ENCODE measurements at places on chromosomes 1 and 21. TPM values are rescaled to one million over a fixed set of nuclear protein-coding genes. Genes with fewer than 3 reads are reported as not detected.

GRCh38 chr1:245986404-245987218, 520.5 kb downstream of the SMYD3 start:
- no peak overlapping the region for H3K27ac ChIP-seq
- DNase-seq, result no peak
- H3K27me3 ChIP-seq, result no peaks in the 10 kb centered on the region
- no peaks in the 10 kb centered on the region for H3K36me3 ChIP-seq
- no peaks in the 10 kb centered on the region for H3K4me1 ChIP-seq

DNA sequence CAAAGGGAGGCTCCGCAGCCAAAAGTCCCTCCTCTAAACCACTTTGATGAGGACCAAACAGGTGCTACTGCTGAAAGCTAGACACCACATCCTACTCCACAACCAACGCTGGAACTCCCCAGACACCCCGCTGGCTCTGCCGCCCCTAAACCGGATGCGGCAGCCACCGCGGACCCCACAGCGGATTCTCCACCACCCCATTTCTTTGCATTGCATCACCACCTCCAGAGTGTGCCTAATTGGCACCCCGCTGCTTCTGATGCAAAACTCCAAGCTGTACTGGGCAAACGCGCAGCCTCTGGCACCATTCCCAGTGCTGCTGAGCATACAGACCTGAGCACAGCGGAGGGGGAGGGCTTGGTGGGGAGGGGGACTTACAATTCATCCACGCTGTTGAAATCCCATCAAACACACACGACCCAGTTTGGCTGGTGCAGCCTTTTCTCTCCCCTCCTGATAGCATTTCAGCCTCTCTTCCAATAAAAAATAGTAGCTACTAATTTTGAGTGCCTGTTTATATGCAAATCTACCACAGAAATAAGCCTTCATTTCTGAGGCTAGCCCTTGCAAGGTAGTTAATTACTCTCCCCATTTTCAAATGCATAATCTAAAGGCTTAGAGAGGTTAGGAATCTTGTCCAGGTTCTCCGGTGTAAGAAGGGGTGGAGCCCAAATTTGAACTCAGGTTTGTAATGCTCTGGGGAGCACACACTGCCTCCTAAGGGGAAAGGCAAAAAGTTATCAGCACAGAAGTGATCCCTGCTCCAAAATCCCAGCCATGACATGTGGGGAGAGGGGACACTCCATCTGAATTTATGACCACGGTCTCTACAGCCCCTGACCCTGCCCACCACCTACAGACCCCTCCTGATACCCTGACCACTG, 12.2 kb upstream of the RGS16 start:
- H3K27ac ChIP-seq, result peak overlapping the region; percentile 96
- peaks cover 34% of the 10 kb centered on the region for H3K4me1 ChIP-seq
- no peaks in the 10 kb centered on the region for H3K36me3 ChIP-seq

DNA sequence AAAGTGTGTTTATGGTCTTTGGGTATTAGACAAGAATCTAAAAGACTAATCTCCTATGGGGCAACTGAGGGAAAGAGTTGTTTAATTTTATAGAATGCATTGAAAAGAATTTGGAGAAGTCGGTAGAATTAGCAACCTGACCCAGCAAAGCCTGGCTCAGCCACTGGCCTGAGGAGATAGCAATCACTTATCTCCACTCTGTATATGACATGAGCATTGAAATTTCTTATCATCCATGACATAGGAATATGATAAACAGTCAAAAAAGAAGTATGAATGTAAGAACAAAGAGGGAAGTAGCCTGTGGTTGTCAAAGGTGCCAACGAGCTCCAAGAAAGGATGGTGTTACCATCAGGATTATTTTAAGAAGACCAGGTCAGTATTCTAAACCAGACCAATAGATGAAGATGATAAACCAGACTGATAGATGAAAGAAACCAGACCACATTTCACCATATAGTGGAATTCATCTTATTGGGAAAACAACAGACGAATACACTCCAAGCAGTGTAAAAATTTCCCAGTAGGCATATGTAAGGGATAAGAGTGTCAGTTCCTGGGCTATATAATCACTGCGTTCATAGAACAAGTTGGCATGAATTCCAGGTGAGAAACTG, 35.7 kb downstream of the ASTN1 start:
- no peak overlapping the region for H3K27ac ChIP-seq
- H3K27me3 ChIP-seq, result no peaks in the 10 kb centered on the region
- H3K4me1 ChIP-seq, result no peaks in the 10 kb centered on the region
- DNase-seq, result no peak
- no peak overlapping the region for H3K4me3 ChIP-seq

GRCh38 chr1:235873045-235873444, 6.3 kb upstream of the LYST start:
- no peak overlapping the region for H3K4me3 ChIP-seq
- no peaks in the 10 kb centered on the region for H3K27me3 ChIP-seq
- H3K4me1 ChIP-seq, result no peaks in the 10 kb centered on the region
- DNase-seq, result no peak
- H3K36me3 ChIP-seq, result no peaks in the 10 kb centered on the region

DNA sequence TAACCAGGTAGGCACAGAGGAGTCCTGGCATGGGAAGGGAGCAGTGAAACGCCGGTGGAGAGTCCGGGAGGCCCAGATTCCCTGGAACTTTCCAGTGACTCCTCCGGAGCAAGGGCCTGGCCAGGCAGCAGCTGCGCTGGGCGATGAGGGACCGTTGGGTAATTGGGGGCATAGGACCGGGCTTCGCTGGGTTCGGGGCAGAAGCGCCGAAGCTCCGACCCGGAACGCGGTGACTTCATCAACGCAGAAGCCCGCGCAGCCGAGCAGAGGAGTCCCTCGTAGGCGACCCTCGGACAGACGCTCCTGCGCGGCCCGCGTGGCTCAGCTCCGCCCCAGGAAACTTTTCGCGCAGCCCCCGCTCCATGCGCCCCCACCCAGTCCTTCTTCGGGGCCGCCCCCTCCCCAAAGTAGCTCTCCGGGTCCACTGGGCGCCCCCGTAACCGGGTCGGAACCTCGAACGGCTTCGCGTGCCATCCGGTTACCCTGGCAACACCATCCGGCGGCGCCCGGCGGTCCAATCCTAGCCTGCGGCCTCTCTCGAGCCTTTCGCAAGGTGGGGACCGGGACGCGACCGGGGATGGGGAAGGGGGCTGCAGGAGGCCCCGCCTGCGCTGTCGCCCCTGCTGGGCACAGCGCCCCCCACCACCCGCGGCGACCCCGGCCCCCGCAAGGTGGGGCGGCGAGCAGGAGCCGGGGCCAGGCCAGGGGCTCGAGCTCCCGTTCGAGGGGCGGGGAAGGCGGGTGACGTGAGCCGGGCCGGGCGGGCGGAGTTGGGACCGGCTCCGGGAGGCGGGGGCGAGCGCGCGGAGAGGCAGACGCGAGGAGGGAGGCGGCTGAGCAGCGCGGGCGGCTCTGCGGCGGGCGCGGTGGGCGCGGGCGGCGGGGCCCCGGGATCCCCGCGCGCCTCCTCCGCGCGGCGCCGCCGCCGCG, at the start of gene AJAP1:
AJAP1 (plus strand) TSS at position 814 of the 930 bp plus-strand sequence. CDS start 817 bp downstream, outside the sequence.
- H3K27me3 ChIP-seq, result peaks cover 24% of the 10 kb centered on the region
- H3K4me1 ChIP-seq, result peaks cover 3% of the 10 kb centered on the region
- peak within 1 kb of the TSS; percentile 23 for H3K4me3 ChIP-seq

Gene OR6N1
- total RNA-seq, result not detected

GRCh38 chr1:58966917-58967740, 183.3 kb upstream of the JUN start:
- H3K4me1 ChIP-seq, result peaks cover 19% of the 10 kb centered on the region
- H3K27ac ChIP-seq, result no peak overlapping the region
- H3K27me3 ChIP-seq, result no peaks in the 10 kb centered on the region
- no peak overlapping the region for H3K4me3 ChIP-seq

DNA sequence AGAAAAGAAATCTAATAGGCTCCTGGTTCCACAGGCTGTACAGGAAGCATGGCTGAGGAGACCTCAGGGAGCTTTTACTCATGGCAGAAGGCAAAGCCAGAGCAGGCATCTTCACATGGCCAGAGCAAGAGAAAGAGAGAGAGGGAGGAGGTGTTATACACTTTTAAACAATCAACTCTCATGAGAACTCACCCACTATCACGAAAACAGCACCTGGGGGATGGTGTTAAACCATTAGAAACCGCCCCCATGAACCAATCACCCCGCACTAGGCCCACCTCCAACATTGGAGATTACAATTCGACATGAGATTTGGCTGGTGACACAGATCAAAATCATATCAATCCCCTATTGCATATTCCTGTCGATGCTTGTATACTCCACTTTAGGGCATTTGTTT, 93.5 kb downstream of the MRPL39 start:
- no peaks in the 10 kb centered on the region for H3K4me1 ChIP-seq
- no peak overlapping the region for H3K27ac ChIP-seq
- H3K4me3 ChIP-seq, result no peak overlapping the region
- no peaks in the 10 kb centered on the region for H3K27me3 ChIP-seq
- H3K36me3 ChIP-seq, result no peaks in the 10 kb centered on the region

- peaks cover 5% of the 10 kb centered on the region for H3K36me3 ChIP-seq
- DNase-seq, result no peak
- H3K4me1 ChIP-seq, result peaks cover 12% of the 10 kb centered on the region
- peak overlapping the region; percentile 97 for H3K27ac ChIP-seq
- H3K27me3 ChIP-seq, result no peaks in the 10 kb centered on the region
Measured at GRCh38 chr1:167938080-167938636, 1.3 kb upstream of the MPC2 start.

- no peaks in the 10 kb centered on the region for H3K27me3 ChIP-seq
- H3K27ac ChIP-seq, result peak overlapping the region; percentile 56
- H3K4me3 ChIP-seq, result no peak overlapping the region
- peaks cover 18% of the 10 kb centered on the region for H3K4me1 ChIP-seq
Measured at GRCh38 chr1:37926038-37926924, 20.6 kb downstream of the INPP5B start.

DNA sequence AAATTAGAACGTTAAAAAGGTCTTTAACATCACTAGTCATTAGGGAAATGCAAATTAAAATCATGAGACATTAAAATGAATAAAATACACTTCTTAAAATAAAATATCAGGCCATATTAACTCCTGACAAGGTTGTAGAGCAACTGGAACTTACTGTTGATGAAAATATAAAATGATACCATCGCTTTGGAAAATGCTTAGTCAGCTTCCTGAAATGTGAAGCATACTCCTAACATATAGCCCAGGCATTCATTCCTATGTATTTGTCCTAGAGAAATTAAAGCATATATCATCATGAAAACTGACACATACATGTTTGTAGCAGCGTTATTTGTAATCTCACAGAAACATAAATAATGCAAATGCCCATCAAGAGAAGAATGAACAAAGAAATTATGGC, 211.5 kb upstream of the CHRM3 start:
- H3K4me1 ChIP-seq, result no peaks in the 10 kb centered on the region
- H3K4me3 ChIP-seq, result no peak overlapping the region
- no peak overlapping the region for H3K27ac ChIP-seq

- H3K27me3 ChIP-seq, result peaks cover 100% of the 10 kb centered on the region
- DNase-seq, result no peak
- H3K4me3 ChIP-seq, result peak within 1 kb of the TSS; percentile 56
- H3K27ac ChIP-seq, result no peak within 1 kb of the TSS
Measured at GRCh38 chr21:36698981-36699545, at the start of gene SIM2. Gene SIM2, plus strand, starts transcription at chr21:36699115. Its CDS starts 632 bp downstream, at chr21:36699747.

Gene SEMA4A
- total RNA-seq, result 0.95 TPM

- DNase-seq, result no peak
- no peak overlapping the region for H3K27ac ChIP-seq
- H3K4me1 ChIP-seq, result peaks cover 29% of the 10 kb centered on the region
- H3K36me3 ChIP-seq, result no peaks in the 10 kb centered on the region
- no peak overlapping the region for H3K4me3 ChIP-seq
Measured at GRCh38 chr1:42221952-42222606, 57.5 kb upstream of the GUCA2A start.

Gene CD5L
- total RNA-seq, result not detected

DNA sequence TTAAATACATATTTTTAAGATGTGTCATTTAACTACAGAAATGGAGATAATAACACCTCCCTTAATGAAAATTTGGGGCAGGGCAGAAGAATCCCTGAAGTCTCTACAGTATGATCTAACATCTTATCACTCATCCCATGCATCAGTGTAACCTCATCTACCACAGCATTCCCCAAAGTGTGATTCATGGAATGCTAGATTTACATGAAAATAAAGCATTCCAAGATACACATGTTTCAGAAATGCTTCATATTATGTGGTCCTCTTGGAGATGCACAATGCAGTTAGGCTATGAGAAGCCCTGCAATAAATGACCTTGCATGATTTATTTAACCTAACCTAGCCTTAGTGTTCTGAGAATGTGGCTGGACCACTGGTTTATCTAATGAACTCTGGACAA, 166.9 kb upstream of the SYT6 start:
- no peaks in the 10 kb centered on the region for H3K4me1 ChIP-seq
- no peak overlapping the region for H3K27ac ChIP-seq
- no peak overlapping the region for H3K4me3 ChIP-seq
- H3K27me3 ChIP-seq, result no peaks in the 10 kb centered on the region
- no peaks in the 10 kb centered on the region for H3K36me3 ChIP-seq

DNA sequence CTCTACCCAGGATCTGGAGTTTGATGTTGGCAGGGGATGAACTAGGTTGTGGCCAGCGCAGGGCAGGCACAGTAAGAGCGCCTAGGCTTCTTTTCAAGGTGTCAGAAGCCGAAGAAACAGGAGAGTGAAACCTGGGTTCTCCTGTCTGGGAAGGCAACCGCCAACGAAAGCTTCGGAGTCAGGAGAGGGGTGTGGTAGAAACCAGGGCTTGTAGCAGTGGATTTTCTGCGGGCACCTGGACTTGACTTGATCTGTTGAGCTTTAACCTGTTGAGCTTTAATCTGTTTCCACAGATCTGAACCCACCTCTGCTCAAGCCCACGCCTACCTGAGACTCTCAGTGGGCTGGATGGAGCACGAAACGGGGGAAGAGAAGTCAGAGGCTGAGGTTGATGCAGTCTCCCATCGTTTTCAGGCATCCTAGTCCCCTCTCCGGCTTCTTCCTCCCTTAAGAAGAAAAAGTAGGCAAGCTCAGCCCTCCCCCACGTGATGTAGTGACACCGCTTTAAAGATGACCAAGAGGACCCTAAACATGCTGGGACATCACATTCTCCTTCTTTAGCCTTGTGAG, 9.3 kb downstream of the HLX start:
- no peak for DNase-seq
- H3K27ac ChIP-seq, result no peak overlapping the region
- peaks cover 91% of the 10 kb centered on the region for H3K27me3 ChIP-seq
- H3K36me3 ChIP-seq, result peaks cover 27% of the 10 kb centered on the region
- H3K4me3 ChIP-seq, result no peak overlapping the region

- no peaks in the 10 kb centered on the region for H3K36me3 ChIP-seq
- H3K4me1 ChIP-seq, result no peaks in the 10 kb centered on the region
- H3K4me3 ChIP-seq, result no peak overlapping the region
- DNase-seq, result no peak
Measured at GRCh38 chr1:79633456-79633855, 626.9 kb upstream of the ADGRL4 start.

Gene NR1I3
- total RNA-seq, result not detected

- no peaks in the 10 kb centered on the region for H3K36me3 ChIP-seq
- DNase-seq, result peak; percentile 75
Measured at GRCh38 chr21:38861056-38861455, 55.3 kb downstream of the ETS2 start.

Gene RAD54L
- 0.71 TPM for total RNA-seq
